Pons (tissue), 1 donor: ENCODE measurements at places on chromosomes 11 and 22.

GRCh38 chr11:41866525-41866924 is 407.1 kb upstream of the LRRC4C start:
- DNase-seq: no peak

DNA sequence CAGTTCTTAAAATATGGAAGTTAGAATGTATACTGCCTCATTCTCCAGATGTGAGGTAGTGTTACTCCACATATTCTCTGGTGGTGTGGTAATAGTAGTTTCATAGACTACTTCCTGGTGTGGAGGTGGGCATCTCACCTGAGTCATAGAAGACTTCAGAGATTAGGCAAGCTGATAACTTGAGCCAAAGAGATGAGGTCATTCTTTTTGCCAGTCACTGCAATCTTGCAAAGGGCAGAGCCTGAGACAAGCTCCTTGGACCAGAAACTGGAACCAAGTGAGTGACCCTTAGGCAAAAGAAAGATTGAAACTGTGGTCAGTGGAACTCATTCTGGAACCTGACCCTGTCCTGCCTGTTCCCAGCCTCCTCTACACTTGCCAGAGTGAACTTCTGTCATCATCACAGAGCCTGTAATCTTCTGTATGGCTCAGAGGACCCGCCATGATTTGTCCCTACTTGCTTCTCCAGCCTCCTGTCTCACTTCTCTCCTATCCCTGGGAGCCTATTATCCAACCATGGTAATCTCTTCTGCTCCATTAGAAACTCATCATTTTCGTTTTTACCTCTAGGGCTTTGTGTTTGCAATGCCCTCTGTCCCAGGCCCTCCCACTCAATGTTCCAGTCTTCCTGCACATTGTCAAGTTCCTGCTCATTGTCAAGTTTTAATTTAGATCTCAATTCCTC is 10.6 kb upstream of the CCDC83 start:
- DNase-seq: no peak

- no peak for DNase-seq
Observed at GRCh38 chr11:111512296-111513239, at the start of gene BTG4. BTG4 (minus strand) TSS chr11:111512386; CDS start chr11:111498776, 13,610 bp downstream.

- no peak for DNase-seq
Observed at GRCh38 chr11:111645657-111646316, 43.5 kb downstream of the SIK2 start.

GRCh38 chr11:64880240-64881001 is 2.0 kb upstream of the EHD1 start:
- no peak for DNase-seq

- DNase-seq: no peak
Observed at GRCh38 chr11:11427140-11427539, 74.1 kb upstream of the CSNK2A3 start.

DNA sequence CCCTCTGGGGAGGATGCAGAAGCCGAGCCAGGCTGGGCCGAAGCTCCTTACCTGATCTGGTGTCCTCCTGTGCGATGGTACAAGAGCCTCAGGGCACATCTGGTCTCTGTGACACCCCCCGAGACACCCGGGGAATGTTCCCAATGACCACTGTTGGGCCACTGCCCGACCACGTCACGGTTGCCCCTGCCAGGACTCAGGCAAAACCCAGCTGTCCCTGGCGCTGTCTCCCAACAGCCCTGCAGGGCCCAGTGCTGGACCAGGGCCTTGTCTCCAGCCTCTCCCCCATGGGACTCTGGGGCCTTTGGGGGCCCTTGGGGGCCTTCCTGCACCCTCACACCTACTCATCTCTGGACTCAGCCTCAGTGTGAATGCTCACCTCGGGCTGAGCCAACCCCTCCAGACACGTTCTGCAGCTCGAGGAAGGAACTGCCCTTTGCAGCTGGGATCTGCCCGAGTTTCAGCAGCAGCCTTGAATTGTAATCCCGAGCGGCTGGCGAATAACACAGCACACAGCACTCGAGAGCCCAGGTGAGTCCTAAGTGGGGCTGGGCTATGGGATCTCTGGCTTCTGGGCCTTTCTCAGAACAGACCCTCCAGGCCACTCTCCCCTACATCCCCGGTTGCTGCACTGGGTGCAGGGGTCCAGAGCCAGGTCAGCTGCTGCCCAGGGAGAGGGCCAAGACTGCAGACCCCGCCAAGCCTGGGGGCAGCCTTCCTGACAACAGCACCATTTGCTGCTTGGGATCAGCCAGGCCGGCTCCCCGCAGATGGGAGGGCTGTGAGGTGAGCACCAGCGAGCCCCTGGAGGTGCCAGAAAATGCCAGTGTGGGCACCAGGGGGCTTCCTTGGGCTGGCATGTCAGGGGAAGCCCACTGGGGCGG is 39.8 kb downstream of the RTN4R start:
- no peak for DNase-seq

DNA sequence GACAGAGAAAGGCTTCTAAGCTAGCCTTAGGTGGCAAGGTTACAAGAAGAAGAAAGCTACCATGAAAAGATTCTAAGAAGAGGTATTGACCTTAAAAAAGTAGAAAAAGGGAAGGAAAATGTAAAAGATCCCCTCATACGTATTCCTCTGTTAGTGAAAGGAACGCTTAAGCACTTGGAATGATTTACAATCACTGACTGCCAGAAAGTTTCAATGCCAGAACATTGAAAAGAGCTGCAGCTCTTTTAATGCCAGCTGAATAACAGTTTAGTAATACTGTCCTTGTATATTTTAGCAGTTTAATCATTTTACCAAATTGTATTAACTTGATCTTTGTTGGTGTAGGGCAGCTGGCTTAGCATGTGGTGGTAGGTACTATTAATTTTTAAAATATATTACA is 650.7 kb downstream of the FAM181B start:
- DNase-seq: peak; percentile 9

- no peak for DNase-seq
Observed at GRCh38 chr22:49550766-49551362, 276.8 kb downstream of the BRD1 start.

DNA sequence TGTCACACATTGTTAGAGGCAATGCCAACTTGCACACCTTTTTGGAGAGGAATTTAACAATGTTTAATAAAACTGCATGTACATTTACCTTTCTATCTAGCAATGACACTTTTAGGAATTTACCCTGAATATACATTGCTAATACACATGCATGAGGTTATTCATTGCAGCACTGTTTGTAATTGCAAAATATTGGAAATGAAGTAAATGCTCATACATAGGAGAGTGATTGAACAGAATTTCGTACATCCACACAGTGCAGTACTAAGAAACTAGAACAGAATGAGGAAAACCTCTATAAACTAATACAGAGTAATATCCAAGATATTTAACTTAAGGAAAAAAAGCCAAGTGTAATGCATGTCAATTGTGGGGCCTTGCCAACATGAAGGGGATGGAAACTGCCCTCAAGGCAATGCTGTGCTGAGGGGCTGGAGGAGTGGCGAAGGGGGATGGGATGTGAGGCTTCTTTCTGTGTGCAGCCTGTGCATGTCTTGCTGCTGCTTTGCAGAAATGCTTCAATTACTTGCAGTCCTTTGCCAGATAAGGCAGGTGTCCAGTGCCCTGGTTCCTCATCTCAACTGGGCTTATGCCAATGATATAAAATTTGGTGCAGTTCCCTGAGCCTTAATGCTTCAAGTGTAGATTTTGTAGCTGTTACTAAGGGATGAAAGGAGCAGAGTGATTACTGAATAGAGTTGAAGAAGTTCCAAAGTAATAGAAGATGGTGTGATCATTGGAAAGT is 96.1 kb downstream of the GRIA4 start:
- DNase-seq: no peak

GRCh38 chr11:78083021-78083420 is 3.4 kb upstream of the NDUFC2 start:
- no peak for DNase-seq

DNA sequence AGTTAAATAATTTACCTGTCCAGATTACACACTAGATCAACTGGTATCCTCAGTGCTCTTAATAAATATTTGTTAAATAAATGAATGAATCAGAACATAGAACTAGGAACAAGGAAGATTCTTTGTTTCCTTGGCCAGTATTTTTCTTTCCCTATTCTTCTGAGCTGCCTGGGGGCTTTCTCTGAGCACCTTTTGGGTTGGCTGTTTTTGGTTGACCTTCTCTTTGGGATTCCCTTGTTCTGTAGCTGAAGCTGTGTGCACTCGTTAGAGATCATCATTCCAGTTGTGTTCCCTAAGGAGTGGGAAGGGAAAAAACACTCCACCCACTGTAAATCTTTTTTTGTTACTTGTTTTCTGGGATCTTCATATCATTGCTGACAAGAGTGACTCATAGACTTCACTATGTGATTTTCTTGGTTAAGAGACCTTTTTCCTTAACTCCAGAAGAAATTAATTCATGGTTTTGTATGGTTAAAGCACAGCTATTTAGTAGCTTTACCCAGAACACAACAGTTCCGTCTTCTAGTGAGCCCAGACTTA is 84.3 kb downstream of the STIM1 start:
- no peak for DNase-seq

DNA sequence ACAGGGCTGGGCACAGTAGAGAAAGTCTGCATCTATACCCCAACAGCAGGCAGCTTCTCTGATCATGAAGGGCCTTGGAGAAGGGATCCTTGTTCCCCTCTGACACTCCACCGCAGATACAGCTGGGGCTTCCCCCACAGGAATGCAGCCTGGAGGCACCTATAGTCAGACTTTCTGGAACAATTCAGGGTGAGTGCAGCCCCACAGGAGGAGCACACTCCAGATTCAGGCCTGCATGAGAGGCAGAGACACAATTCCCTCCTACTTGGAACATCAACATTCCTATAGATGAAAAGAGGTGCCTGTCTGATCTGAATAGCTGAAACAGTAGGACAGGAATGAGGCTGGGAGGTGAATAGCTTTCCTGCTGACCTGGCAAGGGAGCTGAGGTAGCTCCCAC is 1298.0 kb upstream of the CNTN5 start:
- no peak for DNase-seq

DNA sequence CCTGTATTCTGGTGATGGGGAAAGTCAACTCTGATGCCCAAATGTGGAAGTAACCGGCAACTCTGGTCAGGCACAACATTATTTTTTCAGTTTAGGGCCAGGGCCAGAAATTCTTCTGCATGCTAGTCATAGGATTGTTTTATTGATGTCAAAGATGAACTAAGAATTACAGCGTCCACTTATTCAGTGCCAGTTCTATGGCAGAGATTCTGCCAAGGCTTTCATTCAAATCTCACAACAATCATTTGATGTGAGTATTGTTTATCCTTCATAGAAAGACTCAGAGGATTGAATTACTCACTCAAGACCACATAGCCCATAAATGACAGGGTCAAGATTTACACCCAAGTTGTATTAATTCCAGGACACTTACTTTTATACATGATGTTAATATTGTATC is 87.7 kb downstream of the TMPRSS5 start:
- no peak for DNase-seq

- DNase-seq: no peak
Observed at GRCh38 chr11:57709802-57710367, 2.1 kb downstream of the MED19 start.
